ENCODE measurements at places on chromosomes 7 and 10.
A peak's percentile ranks its signal among the peaks of the same experiment; 100 is the strongest.

DNA sequence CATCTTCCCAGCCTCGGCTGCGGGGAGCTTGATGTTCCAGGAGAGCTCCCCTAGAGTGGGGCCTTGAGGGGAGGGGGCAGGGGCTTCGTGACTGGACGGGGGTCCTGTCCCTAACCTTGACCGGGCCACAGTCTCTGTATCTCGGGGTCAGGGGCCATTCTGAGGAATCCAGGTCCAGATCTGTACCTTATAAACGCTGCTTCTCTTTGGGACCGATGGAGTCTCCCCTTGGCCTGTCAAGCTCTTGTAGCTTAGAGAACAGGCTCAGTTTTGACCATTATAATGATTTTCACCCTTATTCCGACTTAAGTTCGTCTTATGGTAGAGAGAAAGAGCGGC is 831 bp downstream of the ZKSCAN5 start:
- DNase-seq = no peak

- DNase-seq = no peak
Measured at GRCh38 chr10:71259815-71260501, 47.6 kb downstream of the UNC5B start.

DNA sequence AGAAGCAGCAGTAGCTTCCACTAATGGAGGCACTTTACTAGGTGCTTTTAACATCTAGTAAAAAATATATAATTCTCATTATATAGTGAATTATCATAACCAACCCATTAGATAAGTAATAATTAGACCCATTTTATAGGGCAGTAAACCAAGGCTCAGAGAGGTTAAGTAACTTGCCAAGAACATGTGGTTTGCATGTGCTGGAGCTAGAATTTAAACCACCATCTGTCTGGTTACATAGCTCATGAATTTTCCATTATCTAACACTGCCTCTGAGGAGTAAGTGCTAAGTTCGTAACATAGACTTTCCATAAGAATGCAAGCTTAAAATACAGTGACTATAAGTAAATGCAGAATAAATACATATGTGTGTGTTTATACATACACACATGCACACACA is 41.9 kb downstream of the CREB3L2 start:
- DNase-seq = no peak

- DNase-seq = no peak
Measured at GRCh38 chr10:106942035-106942662, 222.4 kb downstream of the SORCS1 start.

GRCh38 chr10:110241407-110241806 is 34.0 kb downstream of the MXI1 start:
- no peak for DNase-seq

- DNase-seq = peak; percentile 10
Measured at GRCh38 chr10:110311357-110311949, 6.7 kb upstream of the SMNDC1 start.

DNA sequence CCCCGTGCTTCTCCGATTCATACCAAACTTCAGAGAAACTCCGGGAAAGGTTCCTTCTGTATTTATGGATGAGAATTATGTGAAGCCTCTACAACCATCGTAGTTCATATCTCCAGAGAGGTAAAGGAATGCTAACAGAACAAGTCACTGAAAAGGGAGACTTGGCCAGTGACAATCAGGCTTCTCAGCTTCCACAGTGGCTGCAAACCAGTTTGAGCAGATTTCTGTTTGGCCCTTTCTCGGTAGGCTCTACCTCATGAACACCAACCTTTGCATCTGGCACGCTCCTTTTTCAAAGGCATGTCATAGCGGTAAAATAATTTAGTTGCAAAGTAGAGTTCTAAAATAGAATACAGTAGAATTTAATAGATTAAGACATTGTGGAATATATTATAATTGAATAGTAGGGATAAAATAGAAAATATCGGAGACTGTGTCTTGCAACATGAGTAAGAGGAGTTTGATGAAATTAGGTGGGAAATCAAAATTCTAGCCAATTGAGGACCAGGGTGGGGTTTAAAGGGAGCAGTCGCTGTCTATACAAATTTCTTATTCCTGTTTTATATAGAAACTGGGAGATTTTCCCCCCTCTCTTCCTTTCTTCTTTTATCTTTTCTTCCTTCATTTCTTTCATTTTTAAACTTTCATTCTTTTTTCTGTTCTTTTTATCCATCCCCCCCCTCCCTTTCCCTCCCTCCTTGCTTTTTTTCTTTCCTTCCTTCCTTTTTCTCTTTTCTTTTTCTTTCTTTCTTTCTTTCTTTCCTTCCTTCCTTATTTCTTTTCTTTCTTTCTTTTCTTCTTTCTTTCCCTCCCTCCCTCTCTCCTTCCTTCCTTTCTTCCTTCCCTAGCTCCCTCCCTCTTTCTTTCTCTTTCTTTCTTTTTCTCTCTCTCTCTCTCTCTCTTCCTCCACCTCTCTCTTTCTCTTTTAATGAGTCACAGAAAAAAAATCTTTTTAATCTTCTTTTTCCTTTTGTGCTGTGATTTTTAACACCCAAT is 161.5 kb upstream of the KLF6 start:
- no peak for DNase-seq

GRCh38 chr10:4283846-4284610 is 499.0 kb upstream of the KLF6 start:
- DNase-seq = no peak

GRCh38 chr10:122421054-122421625 is 33.3 kb upstream of the ARMS2 start:
- no peak for DNase-seq

GRCh38 chr7:80128918-80129317 is 5.7 kb upstream of the GNAI1 start:
- no peak for DNase-seq
